Mesenteric fat pad (tissue), 1 donor: ENCODE measurements at places on chromosomes 4 and X. TPM values are rescaled to one million over a fixed set of nuclear protein-coding genes. Genes with fewer than 3 reads are reported as not detected.

Gene EDA
- 3.1 TPM for total RNA-seq

Gene BEX2
- total RNA-seq: not detected

Gene DTHD1
- 0.39 TPM for total RNA-seq

Gene NAAA
- 16.4 TPM for total RNA-seq

- no peak for DNase-seq
Observed at GRCh38 chr4:47531954-47532321, 46.9 kb downstream of the ATP10D start.

- DNase-seq: no peak
Observed at GRCh38 chr4:6207602-6208001, 7.3 kb upstream of the JAKMIP1 start.

DNA sequence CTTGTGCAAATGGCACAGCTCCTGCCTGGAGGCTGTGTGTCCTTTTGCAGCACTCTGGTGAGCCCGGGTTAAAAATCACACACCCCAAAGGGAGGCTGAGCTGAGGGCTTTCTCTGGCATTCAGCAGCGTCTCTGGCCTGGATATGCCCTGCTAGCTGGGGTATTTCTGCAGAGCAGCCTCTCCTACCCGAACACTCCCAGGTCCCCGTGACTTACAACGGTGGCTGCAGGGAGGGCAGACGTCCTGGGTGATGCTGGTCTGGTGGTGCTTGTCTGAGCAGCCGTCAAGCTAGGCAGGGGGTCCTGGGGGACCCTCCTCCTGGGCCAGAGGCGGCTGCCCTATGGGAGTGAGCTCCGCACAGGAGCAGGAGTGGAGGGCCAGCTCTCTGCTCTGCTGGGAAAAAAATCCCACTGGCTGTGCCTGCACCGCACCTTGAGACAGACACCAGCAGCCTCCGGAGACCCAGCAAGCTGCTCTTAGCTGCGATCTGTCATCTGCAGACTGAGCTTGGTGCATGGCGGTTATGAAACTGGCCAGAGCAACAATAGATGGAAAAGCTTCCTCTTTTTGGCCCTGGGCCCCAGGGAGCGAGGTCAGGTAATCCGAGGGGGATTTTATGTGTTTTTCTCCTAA is 41.3 kb upstream of the ASMTL start:
- DNase-seq: no peak

GRCh38 chrX:8418301-8418700 is 46.3 kb upstream of the VCX3B start:
- no peak for DNase-seq

- no peak for DNase-seq
Observed at GRCh38 chr4:56540826-56541225, 35.2 kb downstream of the ARL9 start.

DNA sequence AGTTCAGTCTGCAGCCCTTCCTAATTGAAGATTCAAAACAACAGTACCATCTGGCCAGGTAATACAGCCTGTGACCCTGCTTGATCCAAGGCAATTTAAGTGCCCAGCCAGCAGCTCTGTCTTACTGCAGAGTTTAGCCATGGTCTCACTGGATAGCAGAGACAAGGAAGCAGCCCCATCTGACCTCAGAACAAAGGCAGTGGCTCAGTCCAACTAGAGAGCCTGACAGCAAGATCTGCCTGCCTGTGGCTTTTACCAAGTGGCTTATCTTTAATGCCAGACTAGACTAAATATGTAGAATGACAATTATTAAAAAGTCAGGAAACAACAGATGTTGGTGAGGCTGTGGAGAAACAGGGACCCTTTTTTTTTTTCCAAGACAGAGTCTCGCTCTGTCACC is 293.4 kb downstream of the DTHD1 start:
- no peak for DNase-seq

DNA sequence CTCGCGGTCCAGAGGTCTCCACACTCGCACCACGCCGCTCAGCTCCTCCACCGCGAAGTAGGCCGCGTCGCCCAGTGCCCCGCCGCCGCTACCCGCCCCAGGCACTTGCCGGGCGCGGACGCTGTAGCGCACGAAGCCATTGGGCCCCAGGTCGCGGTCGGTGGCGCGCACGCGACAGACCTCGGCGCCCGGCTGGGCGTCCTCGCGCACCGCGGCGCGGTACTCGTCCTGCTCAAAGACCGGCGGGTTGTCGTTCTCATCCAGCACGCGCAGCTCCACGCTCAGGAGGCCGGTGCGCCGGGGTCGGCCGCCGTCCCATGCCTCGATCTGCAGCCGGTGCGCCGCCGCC is 1.4 kb downstream of the DCHS2 start:
- no peak for DNase-seq

DNA sequence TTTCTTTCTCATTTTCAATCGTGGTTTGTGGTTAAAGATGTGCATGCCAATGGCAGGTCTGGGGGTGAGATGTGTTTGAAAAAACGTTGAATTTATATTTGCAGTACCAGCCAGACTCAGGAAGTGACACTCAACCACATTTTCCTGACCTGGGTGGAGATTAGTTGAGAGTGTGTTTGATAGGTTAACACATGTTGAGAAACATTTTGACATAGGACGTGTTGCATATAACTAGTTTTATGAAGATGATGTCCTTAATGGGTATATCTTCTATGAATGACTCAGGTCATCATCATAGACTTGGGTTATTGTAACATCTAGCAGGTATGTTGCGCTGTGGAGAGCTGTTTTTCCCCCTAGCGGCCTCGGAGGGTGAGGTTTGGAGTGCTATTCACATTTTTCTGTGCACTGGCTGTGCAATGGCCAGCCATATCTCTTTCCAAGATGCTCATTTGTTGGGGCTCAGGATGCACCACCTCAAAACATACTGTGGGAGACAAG is 21.7 kb upstream of the CD38 start:
- no peak for DNase-seq

- no peak for DNase-seq
Observed at GRCh38 chr4:152676052-152676854, 3.5 kb downstream of the TMEM154 start.

- no peak for DNase-seq
Observed at GRCh38 chr4:97664741-97665140, 478.5 kb downstream of the STPG2 start.

GRCh38 chrX:119479845-119480244 is 11.6 kb downstream of the SLC25A5 start:
- no peak for DNase-seq

DNA sequence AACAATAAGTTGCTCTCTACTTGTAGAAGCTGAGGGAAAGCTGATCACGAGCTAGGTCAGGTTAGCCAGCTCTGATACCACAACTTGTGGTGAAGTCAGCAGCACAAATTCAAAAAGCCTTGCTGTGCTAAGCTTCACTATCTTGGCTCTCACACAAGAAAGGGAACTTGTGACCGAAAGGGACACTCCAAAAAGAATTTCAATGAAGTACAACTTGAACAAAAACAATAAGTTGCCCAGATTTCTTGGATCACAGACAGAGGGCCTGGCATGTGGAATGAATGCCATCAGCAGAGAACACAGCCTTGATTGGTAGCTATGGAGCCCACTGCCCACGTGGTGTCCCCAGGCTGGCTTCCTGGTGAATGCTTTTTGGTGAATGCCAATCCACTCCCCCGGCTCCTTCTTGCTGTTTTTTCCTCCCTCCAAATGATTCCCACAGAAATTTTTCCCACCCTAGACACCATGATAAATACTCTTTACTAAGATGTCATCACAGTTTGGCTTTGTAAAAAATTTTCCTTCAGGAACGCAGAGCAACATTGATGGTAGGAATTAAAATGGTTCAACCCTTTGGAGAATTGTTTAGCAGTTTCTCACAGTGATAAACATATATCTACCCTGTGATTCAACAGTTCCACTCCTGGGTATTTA is 82.6 kb downstream of the ANXA3 start:
- DNase-seq: no peak

DNA sequence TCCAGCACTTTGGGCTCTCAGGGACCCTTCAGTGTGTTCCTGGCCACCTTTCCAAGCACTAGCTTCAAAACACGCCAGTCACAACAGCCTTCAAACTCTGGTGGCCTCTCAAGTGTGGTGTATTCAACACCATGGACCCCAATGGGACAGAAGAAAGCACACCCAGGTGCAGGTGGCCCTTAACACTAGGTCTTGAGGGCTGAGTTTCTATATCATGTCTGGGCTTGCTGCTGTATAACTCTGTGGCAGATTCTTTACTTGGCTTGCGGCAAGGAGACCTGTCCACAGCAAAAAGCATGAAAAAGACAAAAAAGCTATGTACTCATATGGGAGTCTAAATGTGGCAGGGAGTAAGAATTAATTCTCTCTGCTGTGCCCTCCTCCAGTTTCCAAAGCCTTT is 23.1 kb downstream of the MSL3 start:
- DNase-seq: no peak

GRCh38 chrX:110444996-110445395 is 86.3 kb downstream of the RTL9 start:
- no peak for DNase-seq

GRCh38 chrX:29071525-29072320 is 484.5 kb downstream of the IL1RAPL1 start:
- DNase-seq: no peak

DNA sequence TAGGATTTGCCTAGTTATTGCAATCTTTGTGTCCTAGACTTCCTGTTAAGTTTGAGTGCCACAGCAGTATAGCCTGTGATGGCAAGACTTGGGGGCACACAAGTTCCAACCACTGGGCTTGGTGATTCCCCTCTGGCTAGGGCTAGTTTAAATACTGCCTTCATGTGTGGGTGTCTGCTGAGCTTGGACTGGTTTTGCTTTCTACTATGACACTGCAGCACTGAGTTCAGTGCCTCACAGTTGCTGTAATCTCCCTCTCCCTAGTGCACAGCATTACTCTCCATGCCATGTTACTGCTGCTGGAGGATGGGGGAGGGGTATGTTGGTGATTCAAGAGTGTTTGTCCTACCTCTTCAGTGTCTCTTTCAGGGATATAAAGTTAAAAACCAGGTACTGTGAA is 379.6 kb downstream of the IL15 start:
- no peak for DNase-seq

GRCh38 chrX:152204919-152205318 is 66.5 kb upstream of the MAGEA10 start:
- DNase-seq: no peak

DNA sequence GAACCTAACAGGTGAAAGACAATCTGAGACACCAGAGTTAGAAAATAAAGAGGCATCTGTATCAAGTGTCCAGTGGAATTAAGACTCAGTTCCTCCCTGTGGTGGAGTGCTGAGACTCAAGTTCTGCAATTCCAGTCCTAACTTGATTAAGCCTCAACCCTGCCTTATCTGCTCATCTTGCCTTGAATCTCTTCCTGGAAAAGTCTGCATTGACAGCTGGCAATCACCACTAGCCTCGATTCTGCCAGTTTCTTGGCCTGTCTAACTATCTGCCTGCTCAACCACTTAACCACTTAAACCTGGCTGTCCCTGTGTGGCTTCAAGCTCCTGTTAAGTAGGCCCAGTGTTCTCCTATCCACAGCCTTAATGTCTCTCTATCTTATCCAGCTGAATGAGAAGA is 22.4 kb upstream of the NEIL3 start:
- no peak for DNase-seq

DNA sequence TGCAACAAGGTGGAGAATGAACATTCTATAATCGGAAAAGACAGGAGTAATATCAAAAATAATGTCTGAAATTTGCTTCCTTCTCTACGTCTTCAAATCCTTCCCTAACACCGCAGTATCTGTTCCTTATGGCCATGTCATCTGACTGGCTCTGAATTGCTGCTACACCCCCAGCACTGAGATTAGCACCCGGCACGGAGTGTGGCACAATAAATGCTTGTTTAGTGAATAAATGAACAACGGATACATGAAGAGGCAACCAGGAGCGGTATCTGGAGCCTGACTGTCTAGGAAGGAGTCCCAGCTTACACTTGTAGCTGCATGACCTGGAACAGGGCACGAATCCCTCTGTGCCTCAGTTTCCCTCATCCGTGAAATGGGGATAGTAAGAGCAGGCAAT is 164.3 kb downstream of the AFAP1 start:
- no peak for DNase-seq
